ENCODE measurements at places on chromosomes 3 and 15.

DNA sequence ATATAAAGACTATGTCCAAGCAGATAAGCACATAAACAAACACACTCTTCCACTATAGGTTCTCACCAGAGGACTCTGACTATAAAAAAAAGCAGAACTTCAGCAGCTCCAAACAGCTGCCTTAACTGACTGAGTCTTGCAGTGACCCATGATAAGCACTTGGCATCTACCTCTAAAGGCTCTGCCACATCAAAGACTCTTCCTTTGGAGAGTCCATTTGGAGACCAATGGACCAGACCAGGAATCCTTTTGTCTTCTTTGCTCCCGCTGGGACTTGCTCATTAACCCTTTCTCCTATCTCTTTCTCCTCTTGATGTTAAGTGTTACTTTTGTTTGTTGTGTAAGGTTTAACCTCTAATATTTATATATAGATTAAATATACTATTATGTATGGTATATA is 424.1 kb downstream of the RSL24D1 start:
- DNase-seq = no peak

DNA sequence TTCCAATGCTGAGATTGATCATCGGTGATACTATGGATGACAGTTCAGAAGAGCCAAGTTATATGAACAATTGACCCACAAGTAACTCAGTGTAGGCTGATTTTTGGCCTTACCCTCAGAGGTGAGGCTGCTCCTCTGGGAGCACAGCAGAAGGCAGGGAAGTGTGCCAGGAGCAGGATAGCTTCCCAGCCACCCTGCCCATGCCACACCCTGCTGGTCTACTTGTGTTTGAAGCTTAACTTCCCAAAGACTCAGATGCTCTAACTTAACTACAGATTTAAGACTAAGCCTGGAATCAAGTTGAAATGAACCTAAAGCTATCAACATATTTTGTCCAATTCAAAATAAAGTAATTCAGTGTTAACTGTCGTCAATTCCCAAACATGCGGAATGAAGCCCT is 77.5 kb downstream of the BOC start:
- DNase-seq = no peak

- DNase-seq = no peak
These were observed 355.4 kb downstream of the OTOL1 start for GRCh38 chr3:161851941-161852566.

DNA sequence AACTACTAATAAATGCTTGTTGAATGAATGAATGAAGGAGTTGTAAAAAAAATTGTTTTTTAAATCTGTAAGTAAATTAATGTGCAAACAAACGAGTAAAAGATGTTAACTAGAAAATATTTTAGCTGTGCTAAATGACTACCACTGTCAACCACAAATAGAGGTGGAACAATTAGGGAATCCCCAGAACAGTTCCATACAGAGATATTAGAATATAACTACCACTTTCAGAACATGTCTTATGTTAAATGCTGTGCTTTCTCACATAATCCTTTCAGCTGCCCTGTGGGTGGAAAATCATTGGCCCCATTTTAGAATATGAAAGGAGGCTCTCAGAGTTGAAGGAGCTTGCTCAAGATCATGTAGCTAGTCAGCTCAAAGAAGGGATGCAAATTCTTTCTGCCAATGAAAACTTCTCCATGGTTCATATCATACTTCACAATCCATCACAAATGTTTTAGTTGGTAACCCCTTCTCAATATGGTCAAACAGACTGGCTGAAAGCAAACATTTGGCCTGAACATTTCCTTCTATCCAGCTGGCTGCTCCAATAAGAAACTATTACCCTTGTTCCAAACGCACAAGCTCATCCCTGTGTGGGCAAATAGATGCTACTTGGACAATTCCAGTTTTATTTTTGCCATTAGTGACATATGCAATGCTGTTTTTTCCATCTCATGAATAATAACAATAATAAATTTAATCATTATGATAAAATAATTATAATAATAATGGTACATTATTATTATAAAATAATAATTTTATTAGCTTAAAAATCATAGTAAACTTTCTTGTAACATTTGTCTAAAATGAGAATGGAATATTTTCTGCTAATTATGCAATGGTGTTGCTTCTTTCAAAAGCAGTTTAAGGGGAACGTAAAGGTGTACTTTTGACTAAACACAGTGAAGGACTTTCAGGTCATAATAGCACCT is 290.4 kb upstream of the STT3B start:
- DNase-seq = no peak

GRCh38 chr3:94459167-94459566 is 396.3 kb downstream of the NSUN3 start:
- no peak for DNase-seq

DNA sequence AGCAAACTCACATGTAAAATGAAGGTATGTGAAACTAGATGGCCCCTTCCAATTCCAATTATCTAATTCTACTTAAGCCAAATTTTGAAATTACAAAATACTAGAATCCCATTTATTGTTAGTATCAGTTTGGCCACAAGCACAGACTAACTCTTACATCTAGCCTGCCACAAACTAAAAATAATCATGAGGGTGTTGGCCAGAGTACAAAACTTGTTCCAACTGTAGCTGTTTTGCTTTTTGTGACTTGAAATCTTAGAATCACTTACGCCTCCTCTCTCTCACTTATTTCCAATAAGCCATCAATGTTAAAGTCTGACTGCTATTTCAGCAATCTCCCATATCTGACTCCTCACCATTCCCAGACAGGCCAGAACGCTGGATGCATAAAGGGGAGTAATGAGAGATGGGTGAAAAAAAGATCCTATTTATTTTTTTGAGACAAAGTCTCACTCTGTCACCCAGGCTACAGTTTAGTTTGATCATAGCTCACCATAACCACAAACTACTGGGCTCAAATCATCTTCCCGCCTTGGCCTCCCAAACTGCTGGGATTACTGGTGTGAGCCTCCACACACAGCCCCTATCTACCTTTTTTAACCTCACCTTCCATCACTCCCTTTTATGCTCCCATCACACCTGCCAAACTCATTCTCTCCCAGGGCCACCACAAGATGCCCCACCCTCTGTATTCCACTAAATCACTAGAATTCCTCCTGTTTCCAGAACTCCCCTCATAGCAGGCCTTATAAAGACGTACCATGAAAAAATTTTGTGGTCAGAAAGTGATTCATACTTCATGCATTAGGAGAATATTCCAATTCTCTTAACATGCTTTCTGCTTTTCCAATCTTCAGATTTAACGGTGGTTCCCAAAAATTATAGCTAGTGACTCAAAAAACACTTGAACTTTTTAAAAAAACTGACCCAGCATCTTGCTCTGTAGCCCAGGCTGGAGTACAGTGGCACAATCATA is 36.5 kb downstream of the ATOSA start:
- no peak for DNase-seq

GRCh38 chr3:107001635-107002034 is 375.6 kb upstream of the CCDC54 start:
- DNase-seq = no peak

DNA sequence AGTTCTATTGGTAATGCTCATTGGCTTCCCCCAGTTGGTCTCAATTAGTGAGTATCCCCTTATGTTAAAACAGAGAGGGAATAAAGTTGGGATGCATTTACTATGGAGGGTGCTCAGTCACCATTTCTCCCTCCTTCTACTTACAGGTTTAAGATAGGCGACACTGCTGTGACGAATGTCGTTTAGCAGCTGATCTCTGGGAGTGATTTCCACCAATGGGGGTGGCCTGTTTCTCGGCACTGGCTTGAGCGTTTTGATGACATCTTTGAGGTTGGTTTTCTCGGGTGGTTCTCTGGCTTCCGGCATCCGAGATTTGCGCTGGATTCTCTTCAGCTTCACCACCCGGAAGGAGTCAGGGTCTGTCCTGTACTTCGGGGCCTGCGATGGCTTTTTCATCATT is 3.8 kb downstream of the LMOD3 start:
- no peak for DNase-seq

DNA sequence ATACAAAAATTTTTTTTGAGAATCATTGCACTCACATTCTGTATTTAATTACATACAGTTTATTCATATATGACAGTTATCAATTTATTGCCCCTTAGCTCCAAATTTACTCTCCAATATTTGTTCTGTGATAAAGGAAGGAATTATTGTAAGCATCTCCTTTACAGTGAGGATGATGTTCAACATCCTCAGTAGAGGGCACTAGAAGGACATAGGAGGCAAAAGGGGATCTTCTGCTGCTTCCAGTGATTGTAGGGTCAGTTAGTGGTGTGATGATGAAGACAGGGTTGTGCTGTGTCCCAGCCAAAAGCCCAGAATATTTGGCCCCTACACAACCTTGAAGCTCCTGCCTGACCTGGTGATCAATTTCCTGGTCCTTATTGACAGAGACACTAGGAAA is 89.9 kb upstream of the DCBLD2 start:
- DNase-seq = no peak

GRCh38 chr3:47003056-47003410 is 23.6 kb downstream of the NBEAL2 start:
- no peak for DNase-seq
